ENCODE measurements at places on chromosomes 3 and 15.

GRCh38 chr15:88866295-88866881 is 29.0 kb downstream of the HAPLN3 start:
- no peak for DNase-seq

GRCh38 chr15:65164139-65164538 is 21.0 kb downstream of the CLPX start:
- no peak for DNase-seq

GRCh38 chr3:41334426-41334825 is 135.1 kb downstream of the CTNNB1 start:
- no peak for DNase-seq

DNA sequence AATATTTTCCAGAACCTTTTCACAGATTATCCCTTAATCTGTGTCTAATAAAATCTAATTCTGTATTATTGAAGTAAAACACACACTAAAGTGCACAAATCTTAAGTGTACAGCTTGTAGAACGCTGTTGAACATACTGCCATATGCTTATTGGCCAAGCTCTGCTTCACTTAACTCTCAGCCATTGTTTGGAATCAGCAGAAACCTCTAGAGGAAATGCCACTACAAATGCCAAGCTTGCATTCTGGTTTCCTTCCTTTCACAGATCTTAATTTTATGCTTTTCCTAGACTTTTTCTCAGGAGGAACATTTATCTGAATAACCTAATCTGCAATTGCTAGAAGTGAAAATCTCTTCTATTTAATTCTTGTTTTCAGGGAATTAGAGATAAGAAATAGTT is 10.1 kb downstream of the MNS1 start:
- no peak for DNase-seq

DNA sequence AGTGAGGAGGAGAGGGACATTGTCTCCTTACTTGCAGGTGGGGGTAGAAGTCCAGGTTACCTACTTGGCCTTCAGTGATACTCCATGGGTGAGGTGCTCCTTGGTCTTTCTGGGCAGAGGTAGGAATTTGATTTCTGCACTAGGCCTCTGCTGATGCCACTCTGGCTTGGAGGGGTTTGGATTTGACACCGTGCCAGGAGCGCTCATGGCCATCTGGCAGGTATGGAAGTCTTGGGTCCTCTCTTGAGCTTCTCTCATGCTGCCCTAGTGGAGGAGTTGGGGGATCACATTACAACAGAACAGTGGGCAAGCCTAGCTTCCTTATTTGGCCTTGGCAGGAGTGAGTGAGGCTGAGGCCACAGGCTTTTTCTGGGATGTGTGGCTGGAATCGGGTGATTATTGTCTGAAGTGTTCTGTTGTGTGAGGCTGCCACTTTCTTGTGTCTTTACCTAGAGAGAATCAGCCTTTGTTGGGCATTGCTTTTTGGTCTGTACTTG is 525.0 kb downstream of the GABRG3 start:
- DNase-seq = no peak

GRCh38 chr15:33742800-33743199 is 225.5 kb upstream of the CHRM5 start:
- DNase-seq = no peak
